ENCODE measurements at places on chromosomes 11 and 22. TPM values are rescaled to one million over a fixed set of nuclear protein-coding genes. Genes with fewer than 3 reads are reported as not detected.
A peak's percentile ranks its signal among the peaks of the same experiment; 100 is the strongest.

CRYBA4 gene
- not detected for total RNA-seq

CBLIF gene
- not detected for total RNA-seq

CSF2RB gene
- not detected for total RNA-seq

MRGPRX4 gene
- not detected for total RNA-seq

VSIG10L2 gene
- total RNA-seq = not detected

C2CD2L gene
- 15.4 TPM for total RNA-seq

FOSL1 gene
- 2.7 TPM for total RNA-seq

- no peak overlapping the region for H3K4me3 ChIP-seq
- no peak for DNase-seq
- H3K4me1 ChIP-seq = no peaks in the 10 kb centered on the region
- no peak overlapping the region for H3K27ac ChIP-seq
Observed at GRCh38 chr11:121577106-121577848, 124.5 kb upstream of the SORL1-AS1 start.

DNA sequence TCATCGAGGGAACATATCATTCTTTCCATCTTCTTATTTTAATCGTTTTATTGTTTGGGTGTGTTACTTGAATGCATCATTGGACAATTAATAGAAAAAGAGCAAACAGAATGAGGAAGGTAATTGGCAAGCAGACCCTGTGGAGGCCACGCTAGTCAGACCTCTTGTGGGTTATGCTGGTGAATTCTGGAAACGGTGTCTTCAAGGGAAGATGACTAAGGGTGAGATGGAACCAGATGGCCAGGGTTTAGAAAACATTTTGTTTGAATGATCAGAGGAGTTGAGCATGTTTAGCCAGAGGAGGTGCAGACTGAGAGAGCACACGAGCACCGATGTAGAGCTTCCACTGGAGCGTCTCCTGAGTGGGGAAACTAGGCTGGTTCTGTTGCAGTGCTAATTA, 8.5 kb downstream of the ST14 start:
- H3K4me3 ChIP-seq = no peak overlapping the region
- H3K36me3 ChIP-seq = peaks cover 6% of the 10 kb centered on the region
- H3K4me1 ChIP-seq = peaks cover 8% of the 10 kb centered on the region

DNA sequence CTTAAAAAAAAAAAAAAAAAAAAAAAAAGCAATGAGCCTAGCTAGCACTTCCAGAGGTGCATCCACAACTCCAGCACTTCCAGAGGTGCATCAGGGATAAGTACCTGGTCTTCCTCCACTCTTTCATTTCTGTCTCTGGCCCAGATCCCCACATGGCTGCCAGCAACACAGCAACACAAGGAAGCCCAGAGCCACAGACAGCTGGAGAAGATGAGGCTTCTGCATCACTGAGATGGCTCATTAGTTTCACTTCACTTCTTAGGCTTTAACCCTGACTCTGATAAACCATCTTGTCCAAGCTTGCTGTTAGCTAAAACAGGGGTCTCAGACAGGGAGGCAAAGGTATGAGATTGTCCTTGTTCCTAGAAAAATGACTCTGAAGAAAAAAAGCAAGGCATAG, 35.6 kb downstream of the PC start:
- no peak for DNase-seq
- H3K27me3 ChIP-seq = no peaks in the 10 kb centered on the region
- no peaks in the 10 kb centered on the region for H3K4me1 ChIP-seq
- H3K27ac ChIP-seq = no peak overlapping the region

DNA sequence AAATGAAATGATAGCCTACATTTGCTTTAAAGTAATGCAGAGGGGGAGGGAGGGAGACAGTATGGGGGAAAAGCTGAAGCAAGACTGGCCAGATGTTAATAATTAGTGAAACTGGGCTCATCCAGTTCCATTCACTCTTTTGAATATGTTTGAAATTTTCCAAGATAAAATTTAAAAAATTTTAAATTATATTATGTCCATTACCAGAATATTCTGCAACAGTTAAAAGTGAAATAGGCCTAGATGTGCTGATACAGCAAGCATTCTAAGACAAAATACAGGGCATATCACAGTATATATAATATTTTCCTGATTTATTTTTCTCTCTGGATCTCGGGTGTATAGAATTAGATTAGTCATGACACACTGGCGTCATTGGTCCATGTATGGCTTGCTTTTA, 13.6 kb upstream of the ZNRF3 start:
- no peak overlapping the region for H3K4me3 ChIP-seq
- H3K27me3 ChIP-seq = no peaks in the 10 kb centered on the region
- peaks cover 26% of the 10 kb centered on the region for H3K4me1 ChIP-seq
- H3K36me3 ChIP-seq = no peaks in the 10 kb centered on the region

- no peaks in the 10 kb centered on the region for H3K36me3 ChIP-seq
- no peak overlapping the region for H3K4me3 ChIP-seq
- DNase-seq = no peak
- H3K27me3 ChIP-seq = no peaks in the 10 kb centered on the region
- H3K27ac ChIP-seq = no peak overlapping the region
- peaks cover 5% of the 10 kb centered on the region for H3K4me1 ChIP-seq
Observed at GRCh38 chr11:95931916-95932315, 8.0 kb upstream of the MTMR2 start.

DNA sequence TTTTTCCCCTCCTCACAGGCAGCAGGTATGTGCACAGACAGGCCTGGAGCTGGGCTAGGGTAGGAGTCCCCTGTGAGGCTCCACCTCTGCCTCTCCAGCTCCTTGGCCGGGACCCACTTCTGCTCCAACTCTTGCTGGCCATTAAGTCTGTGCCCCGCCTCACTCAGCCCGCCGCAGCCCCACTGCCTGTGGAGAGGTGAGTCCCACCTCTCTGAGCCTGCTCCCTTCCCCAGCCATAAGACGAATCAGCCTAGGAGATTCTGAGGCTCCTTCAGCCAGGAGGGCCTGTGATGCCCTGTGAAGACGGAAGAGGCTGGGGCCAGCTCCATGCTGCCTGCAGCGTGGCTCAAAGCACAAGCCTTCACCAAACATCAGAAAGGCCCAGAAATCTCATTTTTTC, 23.0 kb downstream of the TSKU start:
- no peak for DNase-seq
- H3K36me3 ChIP-seq = no peaks in the 10 kb centered on the region
- H3K27ac ChIP-seq = no peak overlapping the region
- peaks cover 18% of the 10 kb centered on the region for H3K4me1 ChIP-seq
- H3K27me3 ChIP-seq = no peaks in the 10 kb centered on the region
- H3K4me3 ChIP-seq = no peak overlapping the region

GRCh38 chr11:10139656-10140055, 154.4 kb downstream of the SBF2 start:
- H3K36me3 ChIP-seq = no peaks in the 10 kb centered on the region
- no peak overlapping the region for H3K4me3 ChIP-seq
- no peak for DNase-seq
- no peaks in the 10 kb centered on the region for H3K4me1 ChIP-seq
- no peak overlapping the region for H3K27ac ChIP-seq
- H3K27me3 ChIP-seq = no peaks in the 10 kb centered on the region

- no peaks in the 10 kb centered on the region for H3K4me1 ChIP-seq
- no peak overlapping the region for H3K27ac ChIP-seq
Observed at GRCh38 chr22:26286091-26286820, 117.0 kb downstream of the SEZ6L start.

- H3K27ac ChIP-seq = no peak overlapping the region
- no peaks in the 10 kb centered on the region for H3K4me1 ChIP-seq
- DNase-seq = no peak
- no peak overlapping the region for H3K4me3 ChIP-seq
Observed at GRCh38 chr11:14537134-14537599, 17.0 kb upstream of the PSMA1 start.

GRCh38 chr11:45798793-45799441, 6.0 kb upstream of the SLC35C1 start:
- peak; percentile 30 for DNase-seq
- H3K27ac ChIP-seq = no peak overlapping the region
- no peak overlapping the region for H3K4me3 ChIP-seq
- H3K4me1 ChIP-seq = 0 out of 2 replicates have a peak, but pooled peaks cover 4% of the 10 kb centered on the region

- no peaks in the 10 kb centered on the region for H3K36me3 ChIP-seq
- no peak overlapping the region for H3K27ac ChIP-seq
- no peak for DNase-seq
- no peaks in the 10 kb centered on the region for H3K4me1 ChIP-seq
- no peaks in the 10 kb centered on the region for H3K27me3 ChIP-seq
Observed at GRCh38 chr22:19995611-19996339, 20.8 kb downstream of the ARVCF start.

DNA sequence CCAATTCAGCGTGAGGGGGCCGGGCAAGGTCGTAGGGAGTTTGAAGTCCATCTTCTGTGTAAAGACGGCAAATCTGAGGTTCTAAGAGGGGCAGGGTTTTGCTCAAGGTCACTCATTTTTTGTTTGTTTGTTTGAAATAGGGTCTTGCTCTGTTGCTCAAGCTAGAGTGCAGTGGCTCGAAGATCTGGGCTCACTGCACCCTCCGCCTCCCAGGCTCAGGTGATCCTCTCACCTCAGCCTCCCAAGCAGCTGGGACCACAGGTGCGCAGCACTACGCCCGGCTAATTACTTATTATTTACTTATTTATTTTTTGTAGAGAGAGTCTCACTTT, 355 bp upstream of the AP1B1 start:
- peak overlapping the region; percentile 92 for H3K27ac ChIP-seq
- H3K4me1 ChIP-seq = peaks cover 55% of the 10 kb centered on the region
- peak overlapping the region; percentile 73 for H3K4me3 ChIP-seq
- no peak for DNase-seq
- no peaks in the 10 kb centered on the region for H3K36me3 ChIP-seq

- H3K4me1 ChIP-seq = peaks cover 18% of the 10 kb centered on the region
- no peak overlapping the region for H3K4me3 ChIP-seq
- no peaks in the 10 kb centered on the region for H3K36me3 ChIP-seq
- H3K27ac ChIP-seq = no peak overlapping the region
Observed at GRCh38 chr11:116422956-116423600, 349.7 kb downstream of the BUD13 start.

DNA sequence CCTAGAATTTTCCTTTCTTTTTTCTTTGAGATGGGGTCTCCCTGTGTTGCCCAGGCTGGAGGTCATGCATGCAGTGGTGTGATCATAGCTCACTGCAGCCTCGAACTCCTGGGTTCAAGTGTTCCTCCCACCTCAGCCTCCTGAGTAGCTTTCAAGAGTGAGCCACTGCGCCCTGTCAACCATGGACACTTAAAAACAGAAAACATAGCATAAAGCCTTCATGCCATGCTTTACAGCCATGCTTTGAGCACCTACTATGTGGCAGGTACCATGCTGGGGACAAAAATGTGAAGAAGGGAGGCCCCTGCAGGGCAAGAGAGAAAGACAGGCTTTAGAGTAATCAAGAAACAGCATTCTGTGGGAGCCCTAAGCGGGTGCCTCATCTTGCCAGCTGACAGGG, 13.7 kb upstream of the GNB1L start:
- no peaks in the 10 kb centered on the region for H3K4me1 ChIP-seq
- H3K36me3 ChIP-seq = no peaks in the 10 kb centered on the region
- H3K27me3 ChIP-seq = no peaks in the 10 kb centered on the region
- H3K27ac ChIP-seq = no peak overlapping the region
- no peak overlapping the region for H3K4me3 ChIP-seq
- DNase-seq = no peak

GRCh38 chr22:38300197-38300945, 16.9 kb downstream of the CSNK1E start:
- no peaks in the 10 kb centered on the region for H3K4me1 ChIP-seq
- H3K27me3 ChIP-seq = no peaks in the 10 kb centered on the region
- no peak for DNase-seq
- H3K36me3 ChIP-seq = peaks cover 6% of the 10 kb centered on the region
- H3K27ac ChIP-seq = peak overlapping the region; percentile 12

- DNase-seq = no peak
- no peak within 1 kb of the TSS for H3K27ac ChIP-seq
- H3K4me3 ChIP-seq = no peak within 1 kb of the TSS
- H3K27me3 ChIP-seq = no peaks in the 10 kb centered on the region
- H3K4me1 ChIP-seq = no peaks in the 10 kb centered on the region
Observed at GRCh38 chr11:1486054-1486825, at the start of gene MOB2. MOB2 (minus strand) TSS chr11:1486779; CDS start chr11:1486556, 223 bp downstream.

All from Caco-2 (cell line).